ENCODE measurements at places on chromosomes 12 and 14.

DNA sequence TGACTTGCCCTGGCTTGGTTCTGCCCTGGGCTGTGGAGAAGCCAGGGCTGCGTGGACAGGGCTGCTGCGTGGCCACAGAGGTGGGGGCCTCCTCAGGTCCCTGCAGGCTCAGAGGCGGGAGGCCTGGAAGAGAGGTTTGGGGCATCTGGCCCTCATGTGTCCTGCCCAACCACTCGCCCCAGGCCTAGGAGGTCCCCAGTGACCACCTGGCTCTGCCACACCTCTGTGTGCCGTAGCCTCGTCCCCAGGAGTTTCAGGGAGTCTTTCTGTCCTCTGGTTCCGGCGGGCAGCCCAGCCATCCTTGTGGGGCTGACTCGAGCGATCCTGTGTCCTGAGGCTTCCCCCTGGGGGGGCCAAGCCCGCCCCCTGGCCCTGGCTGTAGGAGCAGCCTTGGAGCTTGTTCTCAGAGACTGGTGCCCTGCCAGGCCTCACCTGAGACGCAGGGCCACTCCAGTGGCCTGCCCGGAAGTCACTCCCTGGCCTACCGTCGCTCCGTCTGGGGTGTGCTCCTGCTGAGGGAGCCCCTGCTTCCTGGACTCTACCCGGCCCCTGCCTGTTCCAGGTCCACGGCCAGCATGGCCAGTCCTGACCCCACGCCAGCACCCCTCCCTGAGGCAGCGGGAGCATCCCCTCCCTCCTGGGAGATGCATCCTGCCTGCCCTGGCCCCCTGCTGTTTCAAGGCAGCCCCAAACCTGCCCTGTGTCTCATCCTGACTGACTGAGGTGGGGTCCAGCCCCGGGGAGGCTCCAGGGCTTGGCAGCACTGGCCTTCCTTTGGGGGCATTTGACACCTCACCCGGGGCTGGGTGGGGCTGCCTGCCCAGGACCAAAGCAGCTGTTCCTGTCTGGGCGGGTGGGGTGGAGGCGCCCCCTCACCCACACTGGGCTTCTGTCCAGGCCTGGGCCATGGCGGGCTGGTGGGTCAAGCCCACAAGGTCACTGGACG lies 13.9 kb downstream of the ASPG start:
- peak; percentile 17 for DNase-seq

- peak; percentile 25 for DNase-seq
These were observed 49.5 kb downstream of the KLHL28 start for GRCh38 chr14:44912041-44912869.

GRCh38 chr12:113347-113746 lies 46.8 kb downstream of the IQSEC3 start:
- no peak for DNase-seq

GRCh38 chr12:109140560-109140959 lies 24.2 kb downstream of the ACACB start:
- DNase-seq, result no peak

DNA sequence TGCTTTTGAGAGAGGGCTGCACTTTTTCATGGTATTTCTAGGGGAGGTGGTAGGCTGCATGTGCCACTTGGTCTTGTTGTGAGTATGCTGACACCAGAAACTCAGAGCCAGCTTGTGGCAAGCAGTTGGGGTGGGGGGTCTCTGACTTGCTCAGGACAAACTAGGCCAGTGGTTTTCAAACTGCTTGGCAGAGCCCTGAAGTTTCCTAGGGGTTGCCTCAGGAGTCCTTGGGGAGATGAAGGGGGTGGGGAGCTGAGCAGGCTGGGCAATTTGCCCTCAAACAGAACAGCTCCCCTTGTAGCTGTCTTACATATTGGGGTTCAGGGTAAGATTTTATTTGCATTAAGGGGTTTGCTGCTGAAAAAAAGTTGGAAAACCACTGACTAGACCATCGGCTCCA lies 3.9 kb downstream of the BCL2L2 start:
- no peak for DNase-seq

DNA sequence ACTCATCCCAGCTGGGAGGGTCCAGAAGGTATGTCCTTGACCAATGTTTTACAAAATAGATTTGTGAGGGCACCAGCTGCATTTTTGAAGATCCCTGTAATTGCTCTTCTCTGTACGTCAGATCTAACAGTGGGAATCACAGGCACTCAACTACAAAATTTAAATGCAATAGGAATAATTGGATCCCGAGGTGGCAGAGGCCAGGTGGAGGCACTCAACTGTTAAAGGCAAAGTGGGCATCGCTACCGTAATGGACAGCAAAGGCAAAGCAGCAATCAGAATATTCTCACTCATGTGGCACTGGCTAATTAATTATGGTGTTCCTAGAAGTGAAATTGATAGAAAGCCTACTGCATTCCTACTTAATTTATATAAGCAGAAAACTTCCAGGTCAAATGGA lies 27.9 kb upstream of the PSMC1 start:
- DNase-seq, result no peak

GRCh38 chr14:51401756-51402155 lies 161.7 kb downstream of the TMX1 start:
- peak; percentile 57 for DNase-seq

GRCh38 chr12:111598637-111599452 lies at the start of gene ATXN2:
TSS of gene ATXN2 (minus strand) at chr12:111599315. CDS start at chr12:111599034, 281 bp downstream.
- DNase-seq, result peak; percentile 72

GRCh38 chr14:65604936-65605335 lies 192.4 kb downstream of the FUT8 start:
- no peak for DNase-seq

- no peak for DNase-seq
These were observed 18.2 kb downstream of the GLT1D1 start for GRCh38 chr12:128871516-128871892.

DNA sequence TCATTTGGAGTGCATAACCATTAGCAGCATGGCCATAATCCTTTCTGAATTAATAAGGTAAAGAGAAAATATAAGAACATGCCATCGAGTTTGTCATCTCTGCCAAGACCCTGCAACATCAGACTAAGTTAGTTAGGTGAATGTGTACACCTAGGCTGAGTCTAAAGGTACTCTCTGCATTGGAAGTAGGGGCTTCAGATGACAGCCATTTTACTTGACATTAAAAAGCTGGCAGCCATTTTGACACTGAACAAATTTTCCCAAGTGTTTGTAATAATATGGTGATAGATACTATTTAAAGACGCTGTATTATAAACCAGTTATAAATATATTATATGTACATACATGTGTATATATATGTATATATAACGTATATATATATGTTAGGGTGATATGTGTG lies 79.0 kb downstream of the SUDS3 start:
- DNase-seq, result no peak

DNA sequence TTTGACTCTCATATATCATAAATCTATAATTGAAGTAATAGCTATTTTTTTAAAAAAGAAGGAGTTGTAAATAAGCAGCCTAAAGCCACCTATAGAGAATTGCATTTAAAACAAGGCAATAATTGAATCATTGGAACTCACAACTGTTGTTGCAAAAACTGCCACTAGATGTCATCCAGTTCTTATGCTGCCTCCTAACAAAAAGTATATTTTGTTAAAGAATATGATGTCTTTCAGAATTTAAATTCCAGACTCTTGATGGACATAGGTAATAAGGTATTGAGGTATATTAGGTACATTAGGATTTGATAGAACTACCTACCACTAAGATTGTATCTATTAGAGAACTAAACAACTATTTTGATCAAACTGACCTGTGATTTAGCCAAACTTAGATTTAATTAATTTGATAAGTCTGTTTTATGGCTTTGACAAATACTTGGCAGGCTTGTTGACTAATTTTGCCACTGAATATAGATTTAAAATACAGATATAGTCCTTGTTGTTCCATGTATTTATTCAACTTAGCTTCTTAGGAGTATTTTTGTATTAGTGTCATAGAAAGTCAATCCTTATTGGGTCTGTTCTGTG lies 401.4 kb downstream of the RPL10L start:
- DNase-seq, result no peak

DNA sequence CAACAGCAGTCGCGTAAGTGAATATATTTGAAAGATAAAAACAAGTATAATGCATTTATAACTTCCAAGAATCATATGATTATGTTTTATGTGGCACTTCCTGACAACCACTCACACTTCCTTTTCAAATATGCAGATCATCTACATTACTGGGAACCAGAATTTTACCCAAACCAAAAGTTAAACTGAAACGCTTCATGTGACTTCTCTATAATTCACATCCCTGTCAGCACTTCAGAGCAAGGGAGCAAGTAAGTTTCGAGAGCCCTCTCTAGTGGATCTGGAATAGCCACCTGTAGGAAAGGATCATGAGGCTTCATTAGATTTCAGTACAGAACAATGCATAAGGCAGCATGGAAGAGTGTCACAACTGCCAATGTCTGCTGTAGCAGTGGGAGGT lies 13.7 kb upstream of the ALX1 start:
- no peak for DNase-seq

GRCh38 chr12:25427337-25428249 lies 125.5 kb downstream of the LMNTD1 start:
- no peak for DNase-seq

DNA sequence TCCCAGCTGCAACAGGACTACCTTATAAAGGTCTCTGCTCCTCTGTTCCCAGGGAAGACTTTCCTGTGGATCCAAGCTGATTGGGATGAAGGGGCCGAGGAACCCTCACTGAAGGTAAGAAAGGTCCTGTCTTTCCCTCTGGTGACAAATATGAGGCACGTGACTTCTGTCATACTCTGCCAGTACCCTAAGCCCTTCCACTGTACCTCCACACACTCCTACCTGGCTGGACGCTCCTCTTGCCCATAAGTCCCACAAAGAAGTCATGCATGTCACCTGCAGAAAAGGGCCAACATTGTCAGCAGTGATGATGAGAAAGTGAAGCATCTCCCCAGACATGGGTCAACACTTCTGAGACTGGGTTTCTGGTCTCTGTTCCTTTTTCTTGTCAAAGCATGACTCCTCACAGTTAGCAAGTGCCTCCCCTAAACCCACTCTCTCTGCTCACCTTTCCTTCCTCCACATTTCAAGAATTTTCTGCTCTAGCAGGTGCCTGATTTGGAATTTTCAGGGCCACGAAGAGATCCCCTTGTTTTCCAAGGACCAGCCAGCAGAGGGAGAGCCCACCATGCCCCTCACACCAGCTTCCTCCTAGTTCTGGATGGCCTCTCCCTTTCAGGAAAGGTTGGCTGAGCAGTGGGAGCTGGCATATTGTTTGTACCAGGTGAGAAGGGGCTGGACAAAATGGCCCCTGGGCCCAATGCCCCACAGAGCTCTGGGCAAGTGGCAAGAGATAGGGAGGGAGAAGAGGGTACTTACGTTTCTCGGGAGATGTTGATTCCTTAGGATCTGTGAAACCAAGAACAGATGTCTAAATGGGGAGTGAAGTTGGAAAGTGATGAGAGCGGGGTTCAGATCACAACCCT lies 3.5 kb downstream of the TAC3 start:
- no peak for DNase-seq

DNA sequence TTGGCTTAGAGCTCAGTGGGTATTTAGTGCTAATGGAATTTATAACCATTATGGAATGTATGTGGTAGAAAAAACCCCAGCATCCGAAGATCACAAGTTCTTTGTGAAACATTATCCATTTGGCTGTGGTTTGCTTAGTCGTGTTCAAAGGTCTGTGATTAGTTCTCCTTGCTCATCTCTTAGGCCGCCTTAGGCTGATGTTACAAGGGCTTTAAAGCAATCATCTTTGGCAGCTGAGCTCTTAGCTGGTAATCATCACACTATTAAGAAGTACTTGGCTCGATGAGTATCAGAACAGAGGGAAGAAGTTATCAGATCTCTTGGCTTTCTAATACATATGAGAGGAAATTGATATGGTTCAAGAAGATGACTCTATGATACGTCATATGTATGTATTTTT lies 124.1 kb upstream of the E2F7 start:
- no peak for DNase-seq

- no peak for DNase-seq
These were observed 85.2 kb downstream of the ESR2 start for GRCh38 chr14:64208981-64209380.

DNA sequence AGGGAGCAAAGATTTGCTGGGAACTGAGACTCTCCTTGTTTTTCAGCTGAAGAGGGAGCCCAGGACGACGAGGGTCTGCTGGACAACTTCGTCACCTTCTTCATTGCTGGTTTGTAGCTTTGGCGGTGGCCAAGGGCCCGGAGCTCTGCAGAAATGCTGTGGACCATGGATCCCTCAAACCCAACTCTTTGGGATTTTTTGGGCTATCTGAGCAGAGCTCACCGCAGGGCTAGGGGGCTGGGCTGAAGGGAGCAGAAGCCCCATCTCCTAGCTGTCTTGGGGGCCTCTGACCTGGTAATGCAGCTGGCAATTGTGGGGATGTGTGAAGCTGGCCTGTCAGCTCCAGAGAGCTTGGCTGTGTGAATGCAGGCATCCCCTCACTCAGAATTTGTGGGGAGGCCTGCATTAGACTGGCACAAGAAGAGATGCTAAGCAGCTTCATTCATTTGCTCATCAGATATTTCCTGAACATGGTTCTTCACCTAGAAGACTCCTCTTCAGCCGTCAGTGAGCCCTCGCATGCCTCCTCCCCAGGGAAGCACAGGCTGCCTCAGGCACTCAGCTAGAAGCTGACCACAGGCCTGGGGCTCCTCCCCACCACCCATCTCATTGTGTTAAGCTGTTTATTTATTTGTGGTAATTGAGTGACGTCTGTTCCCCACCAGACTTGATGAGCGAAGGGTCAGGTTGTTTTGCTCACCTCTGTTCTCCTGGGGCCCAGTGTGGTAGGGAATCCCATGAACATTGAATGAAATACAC lies 32.2 kb downstream of the CYP46A1 start:
- no peak for DNase-seq

DNA sequence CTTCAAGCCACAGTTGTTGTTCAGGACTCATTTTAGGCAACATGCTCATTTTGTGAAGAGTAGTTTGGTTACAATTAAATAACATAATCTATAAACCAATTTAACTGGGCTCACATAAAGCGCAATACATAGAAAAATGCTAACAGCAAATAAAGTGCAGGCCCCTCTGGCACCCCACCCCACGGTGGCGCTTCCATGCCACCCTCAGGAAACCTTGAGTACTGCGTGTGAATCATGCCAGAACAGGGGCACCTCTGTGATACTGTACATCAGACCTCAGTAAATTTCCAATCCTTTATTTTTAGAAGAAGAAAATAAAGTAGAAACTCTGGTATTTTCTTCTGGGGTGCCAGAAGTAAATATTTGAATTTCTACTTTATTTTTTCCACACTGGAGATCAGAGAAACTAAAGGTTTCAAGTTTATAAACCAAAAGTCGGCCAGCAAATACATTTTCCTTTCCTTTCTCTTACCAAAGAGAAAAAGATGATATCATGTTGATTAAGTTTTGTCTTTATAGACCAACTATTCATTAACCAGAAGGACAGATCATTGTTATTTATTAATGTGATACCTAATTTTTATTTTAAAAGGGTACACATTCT lies 316.8 kb downstream of the PAWR start:
- no peak for DNase-seq

- no peak for DNase-seq
These were observed 97.1 kb downstream of the PRIMA1 start for GRCh38 chr14:93691042-93691780.

DNA sequence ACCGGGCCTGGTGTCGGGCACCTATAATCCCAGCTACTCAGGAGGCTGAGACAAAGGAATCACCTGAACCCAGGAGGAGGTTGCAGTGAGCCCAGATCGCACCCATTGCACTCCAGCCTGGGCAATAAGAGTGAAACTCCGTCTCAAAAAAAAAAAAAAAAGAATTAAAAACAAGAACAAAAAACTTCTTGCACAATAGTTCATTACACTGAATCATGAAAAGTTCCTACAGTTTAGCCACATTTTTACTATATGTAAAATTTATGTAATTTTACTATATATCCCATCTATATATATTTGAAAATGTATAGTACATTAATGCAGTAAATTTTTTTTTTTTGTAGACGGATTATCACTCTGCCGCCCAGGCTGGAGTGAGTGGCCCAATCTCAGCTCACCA lies 4.6 kb downstream of the ATP5F1B start:
- no peak for DNase-seq

- DNase-seq, result no peak
These were observed 10.8 kb downstream of the CDCA4 start for GRCh38 chr14:105010106-105010505.
